ENCODE measurements at places on chromosomes 1 and 21.
A peak's percentile ranks its signal among the peaks of the same experiment; 100 is the strongest.

GRCh38 chr1:8211883-8212579 lies 105.9 kb upstream of the SLC45A1 start:
- DNase-seq = no peak

DNA sequence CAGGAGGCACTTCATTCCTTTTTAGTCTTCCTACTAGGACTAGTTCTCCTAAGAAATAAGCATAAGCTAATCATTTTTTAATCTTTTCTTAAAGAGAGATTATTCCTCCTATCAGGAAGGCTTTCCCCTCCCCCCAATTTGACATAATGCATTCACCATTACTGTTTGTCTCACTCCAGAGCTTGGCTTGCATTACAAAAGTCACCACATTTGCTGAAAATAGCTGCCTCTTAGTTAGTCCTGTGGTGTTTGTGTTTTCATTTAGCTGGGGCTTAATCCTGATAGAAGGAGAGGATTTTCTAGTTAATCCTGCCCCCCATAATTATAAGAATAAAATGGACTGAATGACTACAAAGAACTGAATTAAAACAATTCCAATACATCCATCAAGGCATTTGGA lies 307.1 kb upstream of the RRP15 start:
- no peak for DNase-seq

- no peak for DNase-seq
Measured at GRCh38 chr1:197736685-197737084, 38.6 kb downstream of the DENND1B start.

DNA sequence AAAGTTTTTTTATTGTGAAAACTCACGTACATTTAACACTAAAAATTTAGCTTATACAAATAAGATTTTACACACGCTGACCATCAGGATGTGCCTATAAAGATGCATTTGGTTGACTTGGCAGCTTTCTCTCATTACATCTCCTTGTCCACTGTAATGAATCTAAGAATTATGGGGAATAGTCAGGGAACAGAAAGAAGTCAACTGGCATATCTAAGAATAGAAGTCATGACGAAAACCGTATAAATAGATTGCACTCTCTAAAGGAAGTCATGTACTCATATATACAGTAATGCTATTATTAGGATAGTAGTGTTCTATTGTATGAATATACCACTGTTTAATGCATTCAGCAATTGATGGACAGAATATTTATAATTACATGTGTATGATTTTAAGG lies 575.8 kb upstream of the B3GALT2 start:
- DNase-seq = no peak

DNA sequence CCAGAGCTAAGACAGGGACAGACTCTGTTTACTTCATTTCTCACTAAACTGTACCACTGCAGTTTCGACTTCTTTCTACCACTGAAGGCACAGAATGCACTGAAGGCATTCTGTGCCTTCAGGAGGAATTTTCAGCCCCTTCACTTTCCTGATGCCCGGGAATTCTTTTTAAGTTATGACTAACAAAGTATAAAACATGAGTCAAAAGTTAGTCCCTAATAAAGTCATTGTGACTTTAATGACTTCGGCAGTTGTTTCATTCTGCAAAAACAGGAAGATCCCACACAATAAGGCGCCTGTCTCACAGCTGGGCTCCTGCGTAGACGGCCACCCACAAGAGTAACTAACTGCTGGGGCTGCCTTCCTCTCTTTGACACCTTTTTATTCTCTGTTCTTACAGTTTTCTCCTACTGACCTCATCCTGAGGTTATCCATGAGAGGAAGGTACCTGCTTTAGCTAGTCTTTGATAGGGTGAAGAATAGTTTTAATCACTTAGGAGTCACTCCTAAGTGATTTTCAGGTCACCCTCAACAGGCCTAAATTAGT lies 183.9 kb upstream of the SGIP1 start:
- no peak for DNase-seq

DNA sequence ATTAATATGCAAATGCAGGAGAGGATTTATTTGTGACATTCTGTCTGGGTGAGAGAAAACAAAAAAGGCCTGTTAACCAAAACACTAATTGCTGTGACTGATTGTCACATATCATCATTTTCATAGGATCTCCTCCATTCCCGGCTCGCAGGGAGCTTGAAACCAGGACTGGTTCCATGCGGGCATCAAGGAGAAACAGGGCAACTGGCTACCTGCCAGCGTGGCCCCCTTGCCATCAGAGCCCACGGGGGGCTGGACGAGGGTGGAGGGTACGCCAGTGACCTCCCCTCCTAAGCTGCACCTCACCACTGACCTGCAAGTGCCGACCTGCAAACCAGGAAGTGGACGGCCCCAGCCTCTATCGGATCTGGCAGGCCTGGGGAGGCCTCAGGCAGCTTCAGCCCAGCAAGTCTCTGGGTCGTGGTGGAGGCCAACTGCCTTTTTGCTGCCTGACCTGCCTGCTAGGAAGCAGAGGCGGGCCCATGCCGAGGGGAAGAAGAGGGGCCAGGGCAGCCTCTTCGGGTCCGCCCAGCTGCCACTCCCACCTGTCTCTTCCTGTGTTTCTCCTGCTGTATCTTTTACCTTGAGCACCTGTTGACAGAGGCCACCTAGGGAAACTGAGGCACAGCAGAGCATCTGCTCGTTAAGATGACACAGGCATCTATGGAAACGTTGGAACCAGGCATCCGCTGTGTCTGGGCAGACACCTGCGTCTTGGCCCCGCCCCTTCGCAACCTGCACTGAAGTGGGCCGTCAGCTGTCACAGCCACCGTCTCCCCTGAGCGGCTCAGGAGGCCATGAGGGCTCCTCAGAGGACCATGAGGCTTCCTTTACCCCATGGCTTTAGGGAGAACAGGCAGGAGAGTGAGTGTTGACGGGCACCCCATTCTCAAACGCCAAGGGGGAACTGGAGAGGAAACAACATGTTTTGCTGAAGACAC lies 74.8 kb downstream of the CASZ1 start:
- no peak for DNase-seq

DNA sequence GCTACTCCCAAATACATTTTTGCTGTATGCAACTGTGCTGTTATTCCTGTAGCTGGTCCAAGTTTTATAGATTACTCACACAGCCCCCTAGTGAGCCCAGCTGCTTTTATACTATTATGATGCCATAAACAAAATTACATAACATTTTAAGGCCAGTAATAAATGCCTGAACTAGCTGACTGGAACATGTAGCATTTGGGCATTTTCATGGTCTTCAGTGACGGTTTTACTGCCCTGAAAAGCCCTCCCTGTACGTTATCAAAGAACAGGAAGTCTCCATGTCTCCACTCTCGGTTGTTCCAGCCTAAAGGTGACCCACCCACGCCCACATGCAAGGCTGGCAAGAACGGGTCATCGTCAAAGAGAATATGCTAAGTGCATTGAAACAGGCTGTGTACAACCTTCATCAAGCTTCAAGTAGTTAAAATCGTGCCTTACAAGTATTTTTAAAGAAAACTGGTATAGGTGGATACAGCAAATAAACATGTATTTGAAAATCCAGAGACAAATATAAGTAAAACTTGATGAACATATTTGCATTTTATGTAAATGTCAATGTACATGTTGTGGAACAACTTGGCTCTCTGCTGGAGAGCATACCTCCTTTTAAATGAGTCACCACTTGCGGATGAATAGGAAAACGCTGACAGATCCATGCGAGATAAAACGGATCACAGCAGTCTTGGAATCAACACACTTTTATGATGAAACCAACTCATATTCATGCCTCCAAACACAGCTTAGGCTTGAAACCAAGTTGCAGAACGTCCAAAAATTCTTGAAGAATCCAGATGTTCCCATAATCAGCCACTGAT lies 520.5 kb downstream of the SMYD3 start:
- DNase-seq = no peak

DNA sequence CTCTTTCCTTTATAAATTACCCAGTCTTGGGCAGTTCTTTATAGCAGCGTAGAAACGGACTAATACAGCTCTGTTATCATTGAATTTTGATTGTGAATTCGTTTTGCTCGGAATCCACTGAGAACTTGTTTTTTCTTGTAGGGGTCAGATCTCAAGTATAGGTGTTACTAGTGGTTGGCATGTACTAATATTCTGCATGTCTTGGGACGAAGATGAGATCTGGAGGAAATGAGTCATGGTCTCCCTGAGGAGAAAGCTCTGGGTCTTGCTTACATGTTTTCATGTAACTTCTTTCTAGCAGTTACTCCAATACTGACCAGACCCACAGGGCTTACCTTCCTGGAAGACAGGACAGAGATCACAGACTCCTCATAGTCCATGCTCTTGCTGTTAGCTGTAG lies 30.3 kb downstream of the ZSCAN20 start:
- no peak for DNase-seq

GRCh38 chr1:166859597-166859996 lies 16.5 kb downstream of the TADA1 start:
- DNase-seq = no peak

- DNase-seq = no peak
Measured at GRCh38 chr1:6004412-6005123, 12.3 kb upstream of the NPHP4 start.

DNA sequence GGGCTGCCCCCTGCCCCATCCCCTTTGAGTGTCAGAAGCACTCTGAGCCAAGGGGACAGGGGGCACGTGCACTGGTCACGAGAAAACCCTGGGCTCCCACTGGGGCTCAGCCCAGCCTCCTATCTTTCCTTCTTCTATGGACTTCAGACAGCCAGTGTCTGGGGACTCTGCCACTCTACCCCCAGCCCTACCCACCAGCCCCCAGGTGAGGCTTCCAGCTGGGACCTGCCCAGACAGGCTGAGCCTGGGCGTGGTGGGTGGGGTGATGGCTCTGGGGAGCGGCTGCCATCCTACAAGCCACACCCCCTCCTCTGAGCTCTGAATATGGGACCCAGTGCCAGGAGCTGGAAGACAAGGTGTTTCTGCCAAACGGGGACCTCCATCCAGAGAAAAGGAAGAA lies 8.0 kb upstream of the SFN start:
- DNase-seq = no peak

DNA sequence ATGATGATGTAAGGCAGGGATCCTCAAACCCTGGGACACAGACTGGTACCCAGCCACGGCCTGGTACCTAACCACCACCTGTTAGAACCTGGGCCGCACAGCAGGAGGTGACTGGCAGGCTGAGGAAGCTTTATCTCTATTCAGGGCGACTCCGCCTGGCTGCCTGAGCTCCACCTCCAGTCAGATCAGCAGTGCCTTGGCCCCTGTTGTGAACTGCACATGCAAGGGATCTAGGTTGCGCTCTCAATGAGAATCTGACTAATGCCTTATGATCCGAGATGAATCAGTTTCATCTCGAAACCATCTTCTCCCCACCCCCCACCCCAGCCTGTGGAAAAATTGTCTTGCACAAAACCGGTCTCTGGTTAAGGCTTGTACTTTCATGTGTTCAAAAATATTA lies 4.2 kb downstream of the RNPC3 start:
- no peak for DNase-seq

DNA sequence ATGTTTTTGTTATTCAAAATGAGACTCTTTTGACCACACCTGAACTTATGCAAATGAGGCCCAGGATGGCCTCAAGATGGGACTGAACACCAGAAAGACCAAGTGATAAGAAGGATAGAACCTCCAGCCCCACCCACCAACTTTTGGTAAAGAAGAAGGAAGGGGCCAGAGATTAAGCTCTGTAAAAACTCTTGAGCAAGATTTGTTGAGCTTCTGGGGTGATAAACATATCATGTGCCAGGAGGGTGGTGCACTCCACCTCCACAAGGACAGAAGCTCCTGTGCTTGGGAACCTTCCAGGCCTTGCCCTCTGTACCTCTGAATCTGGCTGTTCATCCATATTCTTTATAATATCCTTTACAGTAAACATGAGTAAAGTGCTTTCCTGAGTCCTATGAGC lies 5.3 kb downstream of the RSPH1 start:
- DNase-seq = no peak

DNA sequence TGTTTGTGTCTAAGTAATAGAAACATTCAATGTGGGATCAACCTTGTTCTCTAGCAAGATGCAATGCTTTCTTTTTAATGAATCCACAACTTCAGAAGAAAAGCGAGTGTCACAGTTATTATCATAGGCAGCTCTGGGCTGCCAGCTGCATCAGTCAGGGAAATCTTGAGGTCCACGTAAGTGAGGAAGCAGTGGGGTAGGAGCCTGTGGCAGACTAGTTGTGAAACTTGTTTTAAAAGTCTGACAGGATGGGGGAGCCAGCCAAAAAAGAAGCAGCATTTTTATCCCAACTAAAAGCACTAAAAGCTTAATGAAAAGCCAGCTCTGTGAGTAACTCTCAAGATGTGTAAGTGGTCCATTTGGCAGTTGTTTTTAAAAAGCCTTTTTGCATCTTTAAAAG lies 113.1 kb downstream of the ZNF326 start:
- no peak for DNase-seq

GRCh38 chr1:177927021-177927596 lies 42.7 kb downstream of the SEC16B start:
- DNase-seq = no peak

- peak; percentile 29 for DNase-seq
Measured at GRCh38 chr1:211524521-211524920, 32.6 kb upstream of the RD3 start.

- DNase-seq = no peak
Measured at GRCh38 chr21:28738882-28739281, 253.8 kb downstream of the LTN1 start.

DNA sequence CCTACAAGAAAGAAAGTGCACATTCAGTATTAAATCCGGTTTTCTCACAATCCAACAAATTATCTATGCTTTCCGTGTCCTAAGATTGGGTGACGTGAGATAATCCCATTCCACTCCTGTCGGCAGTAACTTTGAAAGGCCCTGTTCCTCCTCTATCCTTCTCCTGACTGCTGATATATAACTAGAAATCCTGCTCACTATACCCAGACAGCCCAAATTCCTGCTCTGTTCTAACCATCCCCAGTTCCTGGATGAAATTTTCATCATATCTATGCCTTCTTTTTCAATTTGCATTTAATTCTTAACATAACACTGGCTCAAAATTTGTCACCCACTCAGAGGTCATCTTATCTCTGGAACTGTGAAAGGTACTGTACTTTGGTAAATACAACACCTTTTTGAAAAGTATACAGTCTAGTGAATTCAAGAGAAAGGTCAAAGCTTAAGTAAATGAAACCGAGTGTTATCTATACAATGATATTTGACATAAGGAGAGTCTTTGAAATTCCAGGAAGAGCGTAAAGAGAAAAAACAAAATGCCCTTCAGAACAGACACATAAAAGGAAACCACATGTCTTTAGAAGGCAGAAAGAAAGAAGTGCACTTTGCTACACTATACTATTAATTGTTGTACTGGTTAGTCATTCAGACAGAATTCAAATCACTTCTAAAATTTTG lies 200.5 kb upstream of the NEGR1 start:
- DNase-seq = no peak

GRCh38 chr21:28794371-28794851 lies 198.3 kb downstream of the LTN1 start:
- no peak for DNase-seq

DNA sequence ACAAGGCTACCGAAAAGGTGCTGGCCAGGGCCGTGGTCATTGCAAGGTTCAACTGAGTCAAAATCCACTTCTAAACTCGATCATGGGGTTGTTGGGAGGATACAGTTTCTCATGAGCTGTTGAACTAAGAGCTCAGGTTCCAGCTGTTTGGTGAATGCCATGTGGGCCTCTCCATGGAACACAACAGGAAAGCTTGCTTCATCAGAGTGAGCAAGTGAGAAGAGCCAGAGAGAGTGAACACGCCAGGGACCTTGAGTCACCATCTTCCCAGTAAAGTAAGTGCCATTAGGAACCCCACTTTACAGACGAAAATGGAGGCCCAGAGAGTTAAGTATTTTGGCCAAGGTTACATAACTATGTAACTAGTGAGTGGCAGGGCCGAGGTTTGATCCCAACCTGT lies 475.1 kb upstream of the VAMP3 start:
- DNase-seq = no peak

GRCh38 chr1:9119745-9120144 lies 9.2 kb downstream of the GPR157 start:
- no peak for DNase-seq

GRCh38 chr1:107979926-107980325 lies 14.9 kb upstream of the VAV3 start:
- no peak for DNase-seq
